ENCODE measurements at places on chromosomes 3 and 15. TPM values are rescaled to one million over a fixed set of nuclear protein-coding genes. Genes with fewer than 3 reads are reported as not detected.

Gene FGF12
- under 0.01 TPM for total RNA-seq

Gene WDR93
- total RNA-seq, result not detected

Gene THPO
- 0.37 TPM for total RNA-seq

Gene UBXN7
- 19.5 TPM for total RNA-seq

Gene MAGI1
- 5.5 TPM for total RNA-seq

Gene TUBGCP5
- 35.8 TPM for total RNA-seq

Gene EIF4G1
- total RNA-seq, result 293 TPM

Gene NCEH1
- 12.7 TPM for total RNA-seq

Gene ANKRD34C
- total RNA-seq, result not detected

Gene CFAP91
- total RNA-seq, result 0.73 TPM

Gene TOP2B
- 69.0 TPM for total RNA-seq

Gene EEF1AKMT4
- total RNA-seq, result 5.5 TPM

Gene RFX7
- 6.3 TPM for total RNA-seq

Gene TEX9
- 4.1 TPM for total RNA-seq

Gene TRPM7
- total RNA-seq, result 54.7 TPM

Gene EXD1
- not detected for total RNA-seq

Gene PARP15
- total RNA-seq, result 0.20 TPM

Gene GCNT3
- 0.39 TPM for total RNA-seq

Gene FBXW12
- total RNA-seq, result 0.20 TPM

Gene ZNF80
- total RNA-seq, result not detected

Gene EFHB
- total RNA-seq, result 1.4 TPM

Gene KNG1
- total RNA-seq, result not detected

Gene SUCNR1
- not detected for total RNA-seq

All from subcutaneous preadipocyte (primary cell).